ENCODE measurements at places on chromosomes 2 and 18. TPM values are rescaled to one million over a fixed set of nuclear protein-coding genes. Genes with fewer than 3 reads are reported as not detected.

Gene TRIM54
- not detected for total RNA-seq

Gene VIL1
- not detected for total RNA-seq

GRCh38 chr18:10843565-10843964, 305.8 kb downstream of the PIEZO2 start:
- no peak for DNase-seq

GRCh38 chr2:149143734-149144133, 105.2 kb downstream of the LYPD6B start:
- peak; percentile 70 for DNase-seq

DNA sequence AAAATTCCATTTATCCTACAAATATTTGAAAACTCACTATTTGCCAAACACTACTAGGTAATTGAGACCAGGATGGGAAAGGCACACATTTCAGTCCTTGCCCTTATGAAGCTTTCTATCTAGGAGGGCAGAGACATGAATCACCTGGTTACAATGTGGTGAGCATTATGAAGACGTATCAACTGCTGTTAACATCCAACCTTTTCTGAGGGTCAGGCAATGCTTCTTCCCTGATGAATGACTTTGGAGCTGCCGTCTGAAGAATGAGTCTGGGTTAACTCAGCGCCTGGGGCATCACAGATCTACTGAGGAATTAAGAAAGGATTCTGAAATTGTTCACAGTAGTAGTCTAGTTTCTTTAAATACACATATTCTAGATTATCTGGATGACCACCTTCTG, 62.1 kb upstream of the NOSTRIN start:
- DNase-seq = peak; percentile 53

DNA sequence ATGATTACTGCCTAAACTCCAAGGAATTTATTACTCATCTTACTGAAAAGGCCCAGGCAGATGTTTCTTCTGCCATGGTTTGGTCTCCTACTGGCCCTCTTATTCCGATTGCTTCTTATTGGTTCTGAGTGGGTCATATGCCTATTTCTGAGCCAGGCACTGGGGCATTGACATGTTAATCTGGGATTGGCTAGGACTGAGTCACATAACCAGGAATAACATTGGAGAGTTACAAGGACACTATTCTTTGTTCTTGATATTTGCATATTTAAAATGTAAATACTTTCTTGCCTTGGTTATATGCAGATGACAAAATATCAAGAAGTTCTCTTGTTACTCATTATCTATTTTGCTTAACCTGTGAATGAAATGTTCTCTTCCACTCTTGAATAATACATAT, 534.4 kb upstream of the SLC39A10 start:
- DNase-seq = no peak

- no peak for DNase-seq
Measured at GRCh38 chr2:127680706-127681287, 5.5 kb upstream of the LIMS2 start.

- DNase-seq = no peak
Measured at GRCh38 chr2:232343821-232344220, 34.7 kb upstream of the ALPP start.

DNA sequence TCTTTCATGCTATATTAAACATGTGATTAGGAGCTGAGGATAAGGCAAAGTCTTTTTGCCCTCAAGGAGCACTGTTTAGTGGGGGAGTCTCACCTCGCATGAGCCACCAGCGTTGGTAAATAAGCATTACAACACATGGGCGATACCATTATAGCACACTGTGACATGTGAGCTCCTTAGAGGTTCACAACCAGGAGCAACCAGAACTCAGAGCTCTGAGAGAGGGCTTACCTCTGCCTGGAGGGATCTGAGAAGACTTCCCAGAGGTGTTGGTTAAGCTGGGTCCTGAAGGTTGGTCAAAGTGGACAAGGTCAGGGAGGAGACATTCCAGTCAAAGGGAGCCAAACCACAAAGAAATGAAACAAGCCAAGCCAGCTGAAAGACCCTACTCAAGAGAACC, 158.8 kb downstream of the ESCO1 start:
- DNase-seq = no peak

- DNase-seq = no peak
Measured at GRCh38 chr2:46026431-46026830, 270.8 kb upstream of the EPAS1 start.

GRCh38 chr2:207871911-207872310, 102.2 kb upstream of the FZD5 start:
- DNase-seq = no peak

DNA sequence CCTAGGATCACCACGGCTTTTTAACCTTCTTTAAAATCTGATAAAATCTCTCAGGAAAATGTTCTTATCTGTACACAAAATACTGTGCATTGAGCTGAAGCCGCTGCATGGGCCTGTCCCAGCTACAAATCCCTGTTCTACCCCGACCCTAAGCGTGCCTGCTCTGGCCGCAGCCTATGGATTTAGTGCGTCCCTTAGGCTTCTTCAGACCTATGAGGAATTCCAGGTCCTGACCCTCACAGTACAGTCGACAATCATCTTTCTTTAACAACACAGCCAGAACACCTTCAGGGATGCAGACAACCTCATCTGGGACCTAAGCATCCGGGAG, 477 bp upstream of the WDCP start:
- no peak for DNase-seq

DNA sequence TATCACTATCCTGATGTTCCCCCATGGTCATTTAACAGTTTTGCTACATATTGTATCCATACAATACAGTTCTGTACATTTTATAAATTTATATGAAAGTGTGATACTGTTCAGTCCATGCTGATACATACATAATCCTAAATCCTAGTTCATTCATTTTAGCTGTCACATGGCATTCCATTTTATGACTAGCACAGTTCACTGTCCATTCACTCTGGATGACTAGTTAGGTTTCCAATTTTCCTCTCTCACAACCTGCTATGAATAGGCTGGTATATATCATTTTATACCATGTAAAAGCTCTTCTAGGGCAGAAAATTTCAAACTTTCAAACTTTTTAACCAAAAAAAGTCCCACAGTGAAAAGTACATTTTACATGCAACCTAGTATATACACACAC, 15.2 kb downstream of the SMAD2 start:
- DNase-seq = no peak

DNA sequence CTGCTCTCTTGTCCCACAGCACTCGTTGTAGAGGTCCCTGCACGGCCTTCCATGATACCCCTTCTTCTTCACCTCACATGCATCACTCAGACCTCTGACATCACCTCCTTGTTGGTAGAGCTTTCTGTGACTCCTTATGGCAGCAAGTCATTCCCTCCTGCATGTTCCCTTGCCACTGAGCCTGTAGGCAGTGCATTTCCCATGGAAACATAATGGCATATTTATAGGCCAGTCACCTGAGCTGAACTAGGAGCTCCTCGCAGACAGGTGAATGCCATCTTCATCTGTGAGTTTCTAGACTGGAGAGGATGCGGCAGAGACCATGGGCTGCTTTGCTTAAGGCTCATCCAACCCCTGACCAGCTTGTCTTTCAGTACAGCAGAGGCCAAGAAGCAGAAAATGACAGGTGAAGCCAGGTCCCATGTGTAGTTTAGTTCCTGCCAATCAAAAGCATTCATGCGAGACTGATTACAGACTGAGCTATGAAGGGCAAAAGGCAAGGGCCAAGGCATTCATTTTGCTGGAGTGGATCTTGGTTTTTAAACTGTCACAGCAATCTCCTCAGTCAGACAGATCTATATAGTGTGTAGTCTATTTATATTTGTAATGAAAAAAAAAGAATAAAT, 59.4 kb upstream of the NEDD4L start:
- DNase-seq = no peak

DNA sequence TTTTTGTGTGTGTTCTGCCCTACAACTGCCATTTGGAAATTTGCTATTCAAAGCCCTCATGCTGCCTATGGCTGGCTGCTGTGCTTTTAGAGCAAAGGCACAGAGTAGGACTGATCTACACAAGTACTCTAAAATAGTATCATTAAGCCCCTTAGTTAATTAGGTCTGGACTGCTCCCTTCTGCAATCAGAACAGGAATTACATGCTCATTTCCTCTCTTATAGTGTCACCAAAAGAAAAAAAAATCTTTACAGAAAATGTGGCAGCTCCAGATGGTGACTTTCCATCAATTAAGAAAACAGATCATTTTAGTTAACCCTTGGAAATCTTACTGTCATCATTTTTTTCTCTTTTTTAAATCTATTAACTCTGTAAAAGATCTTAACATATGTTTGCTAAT, 337.5 kb downstream of the RIT2 start:
- no peak for DNase-seq

- DNase-seq = peak; percentile 71
Measured at GRCh38 chr18:50277942-50278341, 3.4 kb downstream of the MBD1 start.
